ENCODE measurements at places on chromosomes 3 and 15. TPM values are rescaled to one million over a fixed set of nuclear protein-coding genes. Genes with fewer than 3 reads are reported as not detected.

Gene STAC
- total RNA-seq: 6.8 TPM

Gene FANCD2OS
- not detected for total RNA-seq

Gene ZKSCAN7
- total RNA-seq: 13.2 TPM

Gene VILL
- 6.7 TPM for total RNA-seq

Gene TNNC1
- 0.51 TPM for total RNA-seq

- DNase-seq: no peak
Observed at GRCh38 chr3:2701471-2701870, 408.7 kb downstream of the IL5RA start.

- DNase-seq: peak; percentile 20
Observed at GRCh38 chr3:191235331-191236314, 36.6 kb downstream of the OSTN start.

GRCh38 chr15:57609805-57610529 lies 18.3 kb downstream of the MYZAP start:
- peak; percentile 67 for DNase-seq

DNA sequence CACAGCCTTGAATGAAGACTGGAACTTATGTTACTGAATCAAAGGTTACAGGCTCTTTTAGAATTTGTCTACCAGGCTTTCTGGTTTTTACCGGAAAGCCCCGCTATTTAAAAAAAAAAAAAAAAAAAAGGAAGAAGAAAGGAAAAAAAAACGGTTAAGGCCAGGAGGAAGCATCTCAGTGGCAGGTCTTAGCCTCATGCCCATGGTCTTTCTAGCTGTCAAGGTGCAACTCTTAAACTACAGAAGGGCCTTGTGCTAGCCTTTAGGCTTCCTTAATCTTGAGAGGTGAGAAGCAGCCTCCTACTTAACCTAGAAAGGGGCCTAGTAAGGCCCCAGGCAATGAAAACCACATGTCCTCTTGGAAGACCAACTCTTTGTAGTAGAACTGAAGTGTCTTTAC lies 77.5 kb downstream of the TBC1D5 start:
- DNase-seq: no peak

DNA sequence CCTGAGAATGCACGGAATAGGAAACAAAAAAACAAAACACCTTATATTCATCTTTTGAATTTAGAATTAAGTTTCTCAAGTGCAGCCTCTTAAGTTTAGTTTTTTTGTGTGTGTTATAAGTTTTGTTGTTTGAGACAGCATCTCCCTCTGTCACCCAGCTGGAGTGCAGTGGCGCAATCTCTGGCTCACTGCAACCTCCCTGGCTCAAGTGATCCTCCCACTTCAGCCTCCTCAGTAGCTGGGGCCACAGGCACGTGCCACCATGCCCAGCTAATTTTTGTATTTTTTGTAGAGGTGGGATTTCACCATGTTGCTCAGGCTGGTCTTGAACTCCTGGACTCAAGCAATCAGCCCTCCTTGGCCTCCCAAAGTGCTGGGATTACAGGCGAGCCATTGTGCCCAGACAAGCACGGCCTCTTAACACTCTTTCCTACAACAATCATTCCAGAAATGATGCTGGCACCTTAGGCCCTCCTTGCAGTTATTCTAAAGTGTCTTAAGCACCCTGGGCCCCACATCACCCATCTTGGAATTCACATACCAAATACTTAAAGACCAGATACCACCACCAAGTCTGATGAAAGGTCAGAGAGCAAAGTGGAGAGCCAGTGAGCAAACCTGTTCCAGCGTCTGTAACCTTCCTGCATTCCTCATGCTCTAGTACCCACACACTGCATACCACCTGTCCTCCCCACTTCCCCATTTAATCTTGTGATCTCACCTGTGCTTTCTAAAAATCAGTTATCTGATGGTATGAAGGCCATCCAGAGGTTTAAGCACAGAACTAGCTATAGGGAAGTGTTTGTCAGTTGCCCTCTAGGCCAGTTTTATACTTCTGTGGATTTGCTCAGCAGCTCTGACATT lies 6.9 kb upstream of the SPG11 start:
- DNase-seq: no peak

DNA sequence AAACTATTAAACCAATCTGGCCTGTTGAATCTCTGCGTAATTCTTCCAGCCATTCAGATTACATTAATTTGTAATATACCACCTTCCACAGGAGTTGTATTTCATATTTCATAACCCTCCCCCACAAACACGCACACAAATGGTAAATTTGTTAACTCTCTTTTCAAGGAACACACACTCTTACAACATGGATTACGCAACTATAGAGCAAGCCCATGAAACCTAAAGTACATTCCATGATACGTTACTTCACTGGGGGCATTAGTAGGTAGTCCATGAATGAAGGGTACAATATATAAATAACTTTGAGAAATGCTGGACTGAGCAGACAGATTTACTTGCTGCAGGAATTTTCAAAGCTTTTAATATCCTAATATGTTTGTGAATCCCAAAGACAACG lies 65.0 kb downstream of the TRIM69 start:
- DNase-seq: no peak

- DNase-seq: no peak
Observed at GRCh38 chr3:43917361-43917760, 226.6 kb downstream of the ABHD5 start.

DNA sequence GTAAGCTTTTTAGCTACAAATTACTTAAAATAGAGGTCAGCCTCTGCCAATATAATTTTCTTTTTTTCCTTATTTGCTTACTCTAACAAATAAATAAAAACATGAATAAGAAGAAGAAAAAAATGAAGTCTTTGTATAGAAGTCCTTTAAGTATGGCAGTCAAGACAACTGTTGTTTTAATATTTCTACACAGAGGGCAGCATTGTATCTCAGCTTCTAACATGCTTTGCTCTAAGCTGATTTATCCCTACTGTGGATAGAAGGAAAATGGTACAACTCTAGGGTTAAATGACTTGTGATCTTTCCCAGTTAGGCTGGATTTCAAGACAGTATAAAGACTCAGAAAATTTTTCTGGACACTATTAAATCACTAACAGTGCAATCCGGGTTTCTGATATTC lies 104.3 kb upstream of the MEIS2 start:
- DNase-seq: no peak

DNA sequence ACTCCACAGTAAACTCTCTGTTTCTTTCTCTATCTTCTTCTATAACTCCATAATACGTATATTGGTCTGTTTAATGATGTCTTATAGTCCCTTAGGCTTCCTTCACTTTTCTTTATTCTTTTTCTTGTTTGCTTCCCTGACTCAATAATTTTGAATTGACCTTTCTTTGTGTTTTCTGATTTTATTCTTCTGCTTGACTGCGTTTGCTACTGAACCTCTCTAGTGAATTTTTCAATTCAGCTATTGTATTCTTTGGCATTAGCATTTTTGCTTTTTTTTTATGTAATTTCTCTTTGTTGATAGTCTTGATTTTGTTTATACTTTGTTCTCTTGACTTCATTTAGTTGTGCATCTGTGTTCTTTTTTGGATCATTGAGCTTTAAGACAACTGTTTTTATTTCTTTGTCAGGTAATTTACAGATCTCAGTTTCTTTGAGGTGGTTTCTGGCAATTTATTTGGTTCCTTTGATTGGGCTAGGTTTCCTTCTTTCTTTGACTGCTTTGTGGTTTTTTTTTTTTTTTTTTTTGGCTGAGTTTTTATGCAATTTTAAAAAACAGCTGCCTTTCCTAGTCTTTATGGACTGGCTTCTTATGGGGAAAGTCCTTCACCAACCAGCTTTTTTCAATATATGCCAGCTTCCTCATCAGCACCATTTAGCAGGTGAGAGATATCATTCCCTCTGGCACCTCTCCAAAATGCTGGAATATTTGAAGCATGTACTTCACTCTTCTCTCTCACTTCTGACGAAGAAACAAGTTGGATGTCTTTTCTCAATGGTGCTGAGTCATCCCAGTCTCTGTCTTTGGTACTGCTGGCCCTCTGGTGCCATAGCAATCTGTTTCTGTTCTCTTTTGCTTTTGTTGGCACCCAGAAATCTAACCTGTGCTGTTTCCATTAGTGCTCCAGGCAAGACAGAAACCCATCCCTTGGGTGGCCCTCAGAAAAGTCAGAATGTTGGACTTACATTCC lies 17.6 kb downstream of the RSRC1 start:
- DNase-seq: peak; percentile 19

DNA sequence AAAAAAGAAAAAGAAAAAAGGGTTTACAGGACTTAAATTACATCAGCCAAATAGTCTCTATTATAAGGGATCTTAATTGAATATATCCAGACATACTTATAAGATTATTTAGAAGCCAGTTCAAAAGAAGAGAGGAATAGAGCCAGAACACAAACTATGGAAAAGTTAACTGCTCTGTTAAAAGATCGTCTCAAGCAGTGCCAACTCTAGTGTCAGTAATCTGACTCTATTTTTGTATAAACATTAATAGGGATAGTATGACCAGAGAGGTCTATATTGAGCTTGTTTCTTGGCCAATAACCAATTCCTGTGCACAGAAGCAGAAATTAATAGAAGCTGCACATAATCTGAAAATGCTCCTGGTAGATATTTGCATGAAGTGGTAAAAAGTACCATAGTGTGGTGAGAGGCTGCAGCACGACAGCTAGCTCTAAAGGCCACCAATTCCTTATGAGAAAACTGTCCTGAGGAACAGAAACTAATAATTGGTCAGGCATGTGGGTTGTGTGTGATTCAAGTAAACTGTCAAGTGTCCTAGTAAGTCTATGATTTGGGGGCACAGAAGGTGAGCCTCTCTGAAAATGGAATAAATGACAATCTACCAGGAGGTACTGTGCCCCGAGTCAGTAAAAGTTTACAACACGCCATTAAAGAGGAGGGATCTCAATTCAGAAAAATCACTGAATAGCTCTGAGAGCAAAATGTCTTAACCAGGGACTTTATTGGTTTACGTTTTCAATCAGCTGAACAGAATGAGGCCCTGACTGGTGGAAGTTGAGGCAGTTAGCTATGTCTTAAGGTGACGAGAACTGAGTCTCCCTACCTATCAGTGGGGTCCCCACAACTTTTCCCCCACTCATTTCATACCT lies 51.5 kb upstream of the NANOGP8 start:
- DNase-seq: no peak

All from fibroblast of lung (primary cell).